Osteocyte (in vitro differentiated cells): ENCODE measurements at places on chromosomes 3 and 15. TPM values are rescaled to one million over a fixed set of nuclear protein-coding genes. Genes with fewer than 3 reads are reported as not detected.
A peak's percentile ranks its signal among the peaks of the same experiment; 100 is the strongest.

The BLM gene
- total RNA-seq, result 2.7 and 5.0 TPM in 2 replicates

The IL20RB gene
- 0.55 TPM in 1 of 2 replicates, not detected in the other for total RNA-seq

DNA sequence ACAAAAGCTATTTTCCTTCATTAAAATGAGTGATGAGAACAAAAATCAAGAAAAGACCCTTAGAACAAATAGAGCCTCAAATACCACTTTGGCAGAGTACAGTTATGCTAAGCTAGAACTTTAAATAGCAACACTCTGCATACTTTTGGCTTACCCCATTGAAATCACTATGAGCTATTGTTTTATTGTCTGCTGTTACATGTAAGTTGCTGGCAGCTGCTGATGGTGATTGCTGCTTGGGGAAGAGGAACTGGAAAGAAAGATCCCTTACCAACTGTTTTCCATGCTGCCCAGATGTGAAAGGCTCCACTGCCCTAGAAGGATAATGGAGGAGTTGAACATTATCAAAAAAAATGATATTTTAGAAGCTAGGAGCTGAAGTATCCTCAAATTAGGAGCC is 135.4 kb downstream of the SYNPR start:
- DNase-seq, result no peak

DNA sequence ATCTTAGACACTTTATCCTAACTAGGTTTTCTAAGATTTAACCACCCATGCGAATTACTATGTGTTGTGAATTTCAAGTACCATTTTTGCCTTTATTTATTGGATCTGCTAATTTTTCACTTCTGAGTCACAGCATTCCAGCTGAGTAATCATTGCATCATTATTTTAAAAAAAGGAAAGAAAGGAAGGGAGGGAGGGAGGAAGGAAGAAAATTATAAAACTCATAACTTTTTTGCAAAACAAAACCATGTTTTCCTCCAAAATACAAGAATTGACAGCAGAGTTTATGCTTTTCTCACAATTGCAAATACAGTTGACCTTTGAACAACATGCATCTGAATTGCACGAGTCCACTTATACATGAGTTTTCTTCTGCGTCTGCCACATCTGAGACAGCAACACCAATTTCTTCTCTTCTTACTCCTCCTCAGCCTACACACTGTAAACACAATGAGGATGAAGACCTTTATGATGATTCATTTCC is 651.4 kb upstream of the NECTIN3 start:
- no peak for DNase-seq

GRCh38 chr3:138365253-138365555 is 16.8 kb downstream of the MRAS start:
- no peak for DNase-seq

DNA sequence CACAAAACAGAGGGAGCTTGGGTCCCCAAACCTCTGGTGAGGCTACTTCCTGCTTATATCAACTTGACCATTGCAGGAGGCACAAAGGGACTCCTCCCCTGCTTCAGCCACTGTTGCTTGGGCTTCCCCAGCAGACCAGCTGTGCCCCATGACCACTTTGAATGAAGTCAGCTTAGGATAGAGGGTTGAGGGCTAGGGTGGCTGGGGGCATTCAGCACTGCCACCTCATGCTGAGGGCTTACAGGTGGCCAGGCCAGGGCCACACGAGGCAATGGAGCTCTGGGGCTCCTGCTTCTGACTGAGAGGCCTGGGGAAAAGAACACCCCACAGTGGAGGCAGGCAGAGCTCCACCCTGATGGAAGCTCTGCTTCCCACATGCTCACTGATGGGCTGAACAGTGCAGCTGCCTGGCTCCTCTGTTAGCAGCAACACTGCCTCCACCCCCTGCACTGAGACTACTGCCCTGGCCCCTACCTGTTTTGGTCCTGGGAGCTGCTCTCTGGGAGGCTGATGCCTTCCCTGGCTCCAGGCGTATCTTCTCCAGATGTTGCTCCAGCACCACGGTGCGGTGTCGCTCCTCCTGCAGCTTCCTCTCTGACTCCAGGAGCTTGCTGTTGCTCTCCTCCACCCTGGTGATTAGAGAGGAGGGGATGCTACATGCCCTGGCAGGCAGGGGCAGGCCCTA is 10.2 kb upstream of the HHATL start:
- peak; percentile 77 for DNase-seq

GRCh38 chr3:50534681-50535330 is 31.4 kb upstream of the CACNA2D2 start:
- no peak for DNase-seq

DNA sequence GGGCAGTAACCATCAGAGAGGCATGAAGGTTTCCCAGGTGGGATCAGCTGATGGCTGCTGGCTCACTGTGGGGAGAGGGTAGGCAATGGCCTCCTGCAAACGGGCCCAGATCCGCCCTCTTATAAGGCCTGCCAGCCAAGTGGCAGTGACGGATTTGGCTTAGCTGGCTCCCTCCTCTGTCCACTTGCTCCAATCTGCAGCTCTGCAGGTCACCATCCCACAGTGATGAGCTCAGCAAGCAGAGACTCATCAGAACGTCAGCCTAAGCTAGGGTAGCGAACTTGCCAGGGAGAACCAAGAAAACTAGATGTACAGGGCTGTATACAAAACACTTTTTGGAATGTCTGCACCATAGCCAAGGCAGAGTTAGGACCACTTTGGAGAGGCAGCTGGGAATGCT is 62.8 kb upstream of the DCLK3 start:
- no peak for DNase-seq

GRCh38 chr3:140469491-140469890 is 208.4 kb upstream of the TRIM42 start:
- DNase-seq, result no peak

DNA sequence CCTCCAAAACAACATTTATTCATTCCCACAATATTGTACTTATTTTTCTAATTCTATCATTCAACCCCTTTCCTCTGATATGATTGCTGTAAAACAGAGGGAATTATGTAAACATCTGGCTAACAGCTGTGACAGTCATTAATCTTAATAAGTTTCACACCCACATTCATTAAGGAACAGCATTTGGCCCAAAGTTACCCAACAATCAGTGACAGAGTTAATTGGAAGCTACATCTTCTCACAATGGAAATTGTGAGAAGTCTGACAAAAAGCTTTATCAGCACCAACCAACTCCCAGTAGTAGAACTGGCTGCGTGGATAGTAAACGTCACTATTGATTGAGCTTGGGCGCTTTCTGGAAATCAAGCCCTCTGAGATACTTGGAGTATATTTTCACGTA is 165.8 kb upstream of the SLC24A5 start:
- no peak for DNase-seq

DNA sequence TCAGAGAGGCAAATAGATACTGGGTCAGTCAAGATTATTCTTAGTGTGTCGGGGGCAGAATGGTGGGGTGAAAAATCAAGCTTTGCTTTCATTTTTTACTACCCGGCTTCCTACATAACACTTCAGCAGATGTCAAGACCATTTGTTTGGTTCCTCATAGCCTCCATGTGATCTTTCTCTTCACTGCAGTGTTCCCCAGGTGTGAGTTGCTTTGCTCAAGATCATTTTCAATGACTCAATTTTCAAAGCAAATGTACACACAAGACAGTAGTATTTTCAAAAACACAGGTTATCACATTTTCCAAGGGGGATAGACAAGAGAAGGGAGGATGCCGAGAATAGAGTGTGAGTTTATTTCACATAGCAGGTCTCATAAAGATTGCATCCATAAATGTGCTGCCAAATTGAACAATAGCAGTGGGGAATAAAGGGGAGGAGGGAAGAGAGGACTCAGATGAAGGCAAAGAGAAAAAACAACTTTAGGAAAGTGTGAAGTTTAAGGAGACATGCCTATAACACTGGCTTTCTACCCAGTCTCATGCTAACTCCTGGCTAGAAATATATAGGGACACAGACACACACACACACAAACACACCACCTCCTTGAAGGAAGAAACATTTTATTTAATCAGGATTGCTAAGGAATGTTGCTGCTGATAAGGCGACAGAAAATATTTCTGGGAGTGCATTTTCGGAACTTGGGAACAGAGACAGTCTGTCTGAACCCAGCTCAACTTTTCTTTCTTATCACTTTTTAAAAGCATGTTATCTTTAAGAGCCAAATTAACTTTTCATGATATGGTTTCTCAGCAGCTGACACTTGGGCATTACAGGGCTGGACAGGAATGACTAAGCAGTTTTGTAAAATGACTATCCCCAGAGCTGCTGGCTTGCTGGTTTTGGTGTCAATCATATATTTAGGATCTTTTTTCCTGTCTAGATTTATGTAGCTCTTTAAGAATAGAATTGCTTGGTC is 402.4 kb downstream of the RBMS3 start:
- no peak for DNase-seq

- DNase-seq, result no peak
Observed at GRCh38 chr15:85455891-85456290, 75.5 kb downstream of the AKAP13 start.
